ENCODE measurements at places on chromosomes 4 and X. TPM values are rescaled to one million over a fixed set of nuclear protein-coding genes. Genes with fewer than 3 reads are reported as not detected.
A peak's percentile ranks its signal among the peaks of the same experiment; 100 is the strongest.

The KDR gene
- total RNA-seq = 24.7 TPM

- H3K36me3 ChIP-seq = no peaks in the 10 kb centered on the region
- H3K4me1 ChIP-seq = peaks cover 17% of the 10 kb centered on the region
- H3K27ac ChIP-seq = peak overlapping the region; percentile 70
- peak overlapping the region; percentile 65 for H3K4me3 ChIP-seq
- H3K27me3 ChIP-seq = no peaks in the 10 kb centered on the region
- no peak for ATAC-seq
These were observed 578 bp downstream of the APOOL start for GRCh38 chrX:85004255-85004654.

DNA sequence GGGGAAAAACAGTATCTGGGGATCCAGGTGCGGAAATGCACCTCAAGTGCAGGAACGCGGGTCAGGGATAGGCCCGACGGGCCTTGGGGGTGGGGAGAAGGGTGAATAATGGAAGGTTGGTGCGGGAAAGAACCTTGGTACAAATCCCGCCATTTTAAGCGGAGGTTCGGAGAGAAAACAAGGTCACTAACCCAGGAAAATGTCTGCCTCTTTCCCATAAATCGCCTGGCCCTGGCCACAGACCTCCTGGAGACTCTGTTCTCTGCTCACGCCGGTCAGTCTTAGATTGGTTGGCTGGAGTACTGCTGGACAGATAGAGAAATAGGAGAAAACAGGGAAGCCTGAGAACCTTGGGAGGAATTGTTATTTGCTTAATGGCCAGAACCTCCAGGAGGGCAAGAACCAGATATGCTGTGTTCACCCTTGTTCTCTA is 897 bp upstream of the FBXL5 start:
- H3K36me3 ChIP-seq = no peaks in the 10 kb centered on the region
- peak overlapping the region; percentile 99 for H3K27ac ChIP-seq
- peaks cover 1% of the 10 kb centered on the region for H3K4me1 ChIP-seq
- peak overlapping the region; percentile 99 for H3K4me3 ChIP-seq
- H3K27me3 ChIP-seq = no peaks in the 10 kb centered on the region

The PRDM5 gene
- total RNA-seq = 26.5 TPM

GRCh38 chr4:152102436-152103000 is 341.7 kb upstream of the GATB start:
- no peak for ATAC-seq
- H3K36me3 ChIP-seq = no peaks in the 10 kb centered on the region
- peaks cover 3% of the 10 kb centered on the region for H3K4me1 ChIP-seq
- H3K27ac ChIP-seq = no peak overlapping the region

GRCh38 chrX:91434351-91435168 is at the start of gene PABPC5:
TSS of gene PABPC5 (plus strand) at chrX:91434839. CDS start at chrX:91435578, 739 bp downstream.
- no peaks in the 10 kb centered on the region for H3K36me3 ChIP-seq
- H3K27ac ChIP-seq = peak within 1 kb of the TSS; percentile 84
- no peaks in the 10 kb centered on the region for H3K27me3 ChIP-seq
- ATAC-seq = peak; percentile 98
- H3K4me1 ChIP-seq = no peaks in the 10 kb centered on the region

DNA sequence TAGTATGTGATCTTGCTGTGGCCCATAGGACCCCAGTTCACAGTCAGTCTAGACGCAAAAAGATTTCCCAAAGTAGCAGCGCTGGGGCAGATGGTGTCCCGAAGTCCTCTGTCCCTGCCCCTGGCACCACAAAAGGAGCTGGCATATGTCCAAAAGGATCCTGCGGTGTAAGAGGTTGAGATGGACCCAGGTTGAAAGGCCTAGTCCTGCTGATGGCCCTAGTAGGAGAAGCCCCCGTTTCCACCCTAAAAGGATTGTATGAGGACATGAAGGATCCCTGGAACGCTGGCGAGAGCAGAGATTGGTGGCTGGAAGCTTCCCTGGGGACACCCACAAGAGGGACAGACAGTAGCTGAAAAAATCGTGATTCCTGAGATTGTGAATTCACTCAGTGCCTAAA is 58.0 kb upstream of the DCAF8L1 start:
- H3K36me3 ChIP-seq = no peaks in the 10 kb centered on the region
- no peaks in the 10 kb centered on the region for H3K4me1 ChIP-seq
- no peak overlapping the region for H3K4me3 ChIP-seq
- ATAC-seq = no peak
